ENCODE measurements at places on chromosomes 7 and 10.

DNA sequence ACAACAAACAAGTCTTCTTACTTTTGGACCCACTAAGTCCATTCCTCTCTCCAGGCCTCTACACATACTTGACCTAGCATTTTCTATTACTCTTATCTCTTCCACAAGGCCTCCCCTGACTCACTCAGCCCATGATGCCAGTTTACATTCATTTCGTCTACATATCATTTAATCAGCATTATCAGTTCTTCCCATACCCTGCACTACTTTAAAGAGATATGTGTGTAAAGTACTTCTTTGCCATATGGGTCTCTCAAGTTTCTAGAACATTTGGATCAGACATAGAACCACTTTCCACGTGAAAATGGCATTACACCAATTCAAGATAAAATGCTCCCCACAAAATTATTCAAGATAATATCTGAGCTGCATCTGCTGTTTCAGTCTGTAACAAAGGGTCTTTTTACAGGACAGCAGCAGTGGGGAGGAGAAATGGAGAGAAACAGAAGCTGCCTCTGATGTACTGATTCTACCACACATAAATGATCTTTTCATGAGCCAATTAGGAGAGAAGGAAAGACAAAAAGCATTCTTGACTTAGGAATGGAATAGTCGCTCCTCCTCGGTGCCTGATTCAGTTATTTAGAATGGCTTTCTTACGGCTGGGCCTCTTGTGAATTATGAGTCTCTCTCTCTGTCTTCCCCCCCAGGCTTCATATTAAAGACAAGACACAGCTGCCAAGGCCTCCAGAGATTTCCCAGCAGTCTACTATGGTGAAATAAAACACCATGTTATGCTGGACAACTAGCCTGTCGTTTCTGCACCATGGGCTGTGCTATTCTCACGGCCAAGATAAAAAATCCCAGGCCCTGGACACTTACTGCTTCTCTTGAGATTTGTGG lies 46.9 kb upstream of the SEPTIN7 start:
- DNase-seq: no peak

GRCh38 chr7:149787428-149788299 lies 14.3 kb upstream of the ZNF467 start:
- DNase-seq: no peak

- no peak for DNase-seq
Measured at GRCh38 chr7:142745091-142745635, 4.1 kb upstream of the PRSS1 start.

GRCh38 chr7:139321071-139321745 lies 19.9 kb upstream of the FMC1 start:
- DNase-seq: no peak

GRCh38 chr10:27530477-27530876 lies 26.4 kb downstream of the RAB18 start:
- no peak for DNase-seq

- DNase-seq: no peak
Measured at GRCh38 chr10:116690356-116691322, 51.7 kb downstream of the HSPA12A start.

DNA sequence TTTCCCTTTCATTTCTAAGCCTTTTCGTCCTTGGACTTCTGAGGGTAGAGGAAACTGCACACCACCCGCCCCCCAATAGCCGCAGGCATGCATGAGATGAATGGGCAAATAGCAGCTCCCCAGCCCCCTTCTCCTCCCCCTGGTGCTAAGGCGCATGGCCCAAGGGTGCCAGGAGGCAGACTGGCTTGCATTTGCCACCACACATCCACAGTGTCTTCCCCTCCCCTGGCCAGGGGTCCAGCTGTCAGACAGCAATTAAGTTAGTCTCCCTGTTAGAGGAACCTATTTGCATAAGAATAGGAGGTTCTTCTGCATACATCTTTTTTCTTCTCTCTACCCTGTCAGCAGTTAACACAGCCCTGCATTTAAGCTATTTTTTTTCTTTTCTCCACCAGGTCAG lies 20.2 kb downstream of the TOMM7 start:
- no peak for DNase-seq

- DNase-seq: no peak
Measured at GRCh38 chr10:108808228-108808627, 1115.1 kb downstream of the XPNPEP1 start.

- DNase-seq: no peak
Measured at GRCh38 chr7:121874298-121874697, 1.3 kb downstream of the PTPRZ1 start.

DNA sequence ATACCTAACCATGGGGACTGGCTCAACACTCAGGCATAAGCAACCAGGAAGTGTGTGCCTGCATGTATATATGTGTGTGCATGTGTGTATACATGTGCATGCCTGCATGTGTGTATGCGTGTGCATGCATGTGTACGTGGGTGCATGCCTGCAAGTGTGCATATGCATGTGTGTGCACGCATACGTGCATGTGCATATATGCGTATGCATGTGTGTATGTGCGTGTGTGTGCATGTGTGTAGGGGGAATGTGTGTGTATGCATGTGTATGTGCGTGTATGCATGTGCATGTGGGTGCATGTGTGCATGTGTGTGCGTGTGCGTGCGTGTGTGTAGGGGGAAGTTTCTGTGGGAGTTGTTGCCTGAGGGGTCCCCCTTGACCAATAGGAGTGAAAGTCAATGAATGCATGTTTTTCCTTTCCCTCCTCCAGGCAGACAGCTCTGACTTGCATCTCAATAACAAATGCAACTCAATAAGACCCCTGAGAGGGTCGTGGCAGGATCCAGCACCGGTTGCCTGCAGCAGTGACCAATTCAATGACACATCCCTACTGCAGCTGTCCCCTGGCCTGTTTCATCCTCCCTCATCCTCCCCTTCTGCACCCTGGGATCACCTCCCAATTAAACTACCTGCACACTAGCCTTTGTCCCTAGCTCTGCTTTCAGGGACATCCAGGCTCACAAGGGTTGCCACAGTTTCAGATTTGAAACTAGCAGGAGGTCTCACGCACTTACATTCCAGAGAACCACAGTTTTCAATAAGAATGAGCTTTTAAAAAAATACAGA lies 27.0 kb upstream of the FZD8 start:
- no peak for DNase-seq

DNA sequence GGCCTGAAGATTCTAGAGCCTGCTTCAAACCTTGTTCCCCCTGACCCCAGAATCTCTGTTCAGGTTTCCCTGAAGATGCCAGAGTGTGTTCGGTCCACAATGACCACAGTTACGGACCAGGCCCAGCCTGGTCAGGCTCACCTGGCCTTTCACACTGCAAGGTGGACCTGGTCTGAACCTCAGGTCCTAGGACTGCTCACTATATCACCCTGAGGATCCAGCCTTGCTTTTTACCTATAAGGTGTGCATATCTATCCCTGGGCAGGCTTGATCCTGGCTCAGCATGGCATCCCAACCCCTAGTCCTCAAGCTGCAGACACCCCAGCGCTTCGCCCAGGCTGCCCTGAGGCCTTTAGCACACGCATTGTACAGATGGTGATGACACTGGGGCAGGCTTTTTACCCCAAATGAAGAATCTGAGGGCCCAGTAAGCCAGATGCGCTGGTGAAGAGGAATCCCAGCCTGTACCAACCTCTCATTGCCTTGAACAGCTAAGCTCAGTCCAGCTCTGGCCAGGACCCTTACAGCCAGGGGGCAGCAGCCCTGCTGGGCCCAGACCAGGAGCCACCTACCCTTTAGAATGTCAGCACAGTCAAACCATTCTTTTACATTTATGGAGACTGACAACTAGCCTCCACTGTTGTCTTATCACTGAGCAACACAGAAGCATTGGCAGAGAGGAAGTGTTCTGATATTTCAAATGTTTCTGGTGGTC lies 28.0 kb downstream of the MAT1A start:
- no peak for DNase-seq

- no peak for DNase-seq
Measured at GRCh38 chr7:137975221-137975620, 26.7 kb downstream of the CREB3L2 start.

DNA sequence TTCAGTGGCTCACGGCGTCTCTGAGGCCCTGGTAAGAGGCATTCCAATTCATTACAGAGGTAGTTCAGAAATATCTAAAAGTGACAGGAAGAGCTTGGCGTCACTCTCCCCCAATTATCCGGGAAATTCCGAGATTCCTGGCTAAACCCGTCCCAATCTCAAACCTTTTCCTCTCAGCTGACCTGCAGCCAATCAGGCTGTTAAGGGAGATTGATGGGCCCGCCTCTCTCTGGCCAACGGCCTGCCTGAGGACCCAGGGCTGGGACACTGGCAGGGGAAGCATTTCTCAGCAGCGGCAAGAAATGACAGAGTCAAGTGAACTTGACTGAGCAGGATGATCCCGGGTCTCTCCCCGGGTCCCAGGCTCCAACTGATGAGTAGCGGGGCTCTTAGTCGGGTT lies 72.3 kb downstream of the EBF3 start:
- DNase-seq: no peak

- no peak for DNase-seq
Measured at GRCh38 chr7:22871661-22872060, 49.0 kb upstream of the TOMM7 start.

DNA sequence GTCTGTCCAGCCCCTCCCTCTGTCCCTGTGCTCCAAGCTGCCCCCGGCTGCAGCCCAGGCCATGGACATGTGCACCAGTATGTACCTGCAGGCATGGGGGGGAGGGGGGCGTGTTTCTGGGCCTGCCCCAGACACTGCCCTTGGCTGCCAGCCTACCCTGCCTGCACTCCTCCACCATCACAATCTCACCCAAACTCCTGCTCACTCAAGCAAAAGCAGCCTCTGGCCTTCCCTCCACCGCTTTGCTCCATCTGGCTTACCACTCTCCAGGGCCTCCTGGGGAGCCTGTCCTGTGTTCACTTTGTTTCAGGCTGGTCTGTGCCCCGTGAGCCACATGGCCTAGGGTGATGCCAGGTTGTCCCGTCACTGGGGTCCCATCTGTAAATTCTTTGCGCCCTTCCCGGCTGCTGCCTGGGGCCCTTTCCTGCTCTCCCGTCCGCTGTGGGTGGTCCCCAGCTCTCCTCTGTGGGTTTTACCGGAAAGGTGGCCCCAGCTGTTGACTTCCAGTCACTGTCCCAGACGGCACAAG lies 33.3 kb upstream of the PPIF start:
- no peak for DNase-seq

DNA sequence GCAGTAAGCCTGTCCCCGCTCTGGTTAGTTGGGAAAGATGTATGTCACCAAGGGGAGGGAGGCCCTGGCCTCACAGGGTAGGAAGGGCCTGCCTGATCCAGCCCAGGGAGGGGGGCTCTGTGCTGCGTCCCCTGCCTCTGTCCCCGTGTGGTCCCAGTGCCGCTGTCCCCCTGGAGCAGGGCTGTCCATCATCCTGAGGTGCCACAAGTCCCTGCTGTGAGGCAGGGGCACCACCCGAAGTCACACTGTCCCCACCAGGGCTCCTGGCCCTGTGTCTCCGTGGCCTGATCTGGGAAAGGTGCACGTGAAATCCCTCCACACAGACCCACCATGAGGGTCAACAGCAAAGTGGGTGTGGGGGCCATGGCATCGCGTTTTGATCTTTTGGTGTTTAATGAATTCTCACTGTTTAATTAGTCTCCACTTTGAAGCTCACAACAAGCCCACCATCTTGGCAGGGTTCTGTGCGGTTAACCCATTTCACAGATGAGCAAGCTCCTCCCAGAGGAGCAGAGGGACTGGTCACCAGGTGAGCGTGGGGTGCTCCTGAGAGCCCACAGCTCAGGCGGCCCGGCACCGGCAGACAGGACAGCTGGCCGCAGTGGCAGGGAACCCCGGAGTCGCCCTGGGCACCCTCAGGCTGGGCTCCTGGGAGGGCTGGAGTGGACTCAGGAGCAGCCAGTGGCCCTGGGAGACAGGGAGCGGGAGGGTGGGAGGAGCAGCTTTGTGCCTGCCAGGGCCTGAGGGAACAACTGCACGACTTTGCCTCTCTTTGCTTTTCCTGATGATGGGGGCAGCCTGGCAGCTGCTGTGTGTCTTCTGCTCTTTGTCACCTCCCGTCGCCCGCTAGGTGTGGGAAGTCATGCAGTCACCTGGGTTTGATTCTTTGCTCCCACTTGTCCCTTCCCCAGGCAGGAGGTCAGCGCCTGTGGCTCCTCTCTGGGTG lies 12.0 kb upstream of the CRYGN start:
- no peak for DNase-seq

DNA sequence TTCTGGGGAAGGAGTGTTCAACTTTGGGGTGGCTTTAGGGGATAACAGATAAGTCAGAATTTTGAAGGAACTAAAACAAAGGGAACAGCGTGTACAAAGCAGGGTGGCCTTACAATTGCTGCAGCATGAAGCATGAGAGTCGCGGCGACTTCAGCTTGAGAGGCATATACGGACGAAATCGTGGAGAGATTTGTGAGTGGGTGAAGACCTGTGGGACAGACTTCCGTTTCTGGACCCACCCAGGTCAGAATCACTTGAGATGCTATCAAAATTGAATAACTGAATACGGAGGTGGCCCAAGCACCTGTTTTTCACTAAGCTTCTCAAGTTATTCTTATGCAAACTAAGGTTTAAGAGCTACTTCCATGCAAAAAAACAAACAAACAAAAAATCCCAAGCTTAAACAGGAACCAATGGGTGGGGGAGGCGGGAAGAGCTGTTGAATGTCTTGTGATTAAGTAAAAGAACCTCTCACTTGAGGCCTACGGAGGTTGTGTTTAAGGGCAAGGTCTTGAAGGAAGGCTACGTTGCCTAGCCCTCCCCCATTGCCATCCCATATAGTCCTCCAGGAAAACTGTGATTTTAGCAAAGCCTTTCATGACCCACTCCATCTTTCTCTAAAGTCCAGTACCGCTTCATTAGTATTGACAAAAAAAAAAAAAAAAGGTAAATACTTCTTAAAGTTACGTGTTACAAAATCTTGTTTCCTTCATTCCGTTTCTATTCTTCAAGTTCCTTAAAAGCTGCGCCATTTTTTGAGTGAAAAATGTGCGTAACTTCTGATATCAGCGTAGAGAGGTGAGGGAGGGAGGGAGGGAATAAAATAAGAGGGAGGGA lies 1.3 kb upstream of the TRIM24 start:
- no peak for DNase-seq

- DNase-seq: no peak
Measured at GRCh38 chr10:100812978-100813377, 67.6 kb downstream of the PAX2 start.

- no peak for DNase-seq
Measured at GRCh38 chr10:132699411-132700155, 86.4 kb downstream of the NKX6-2 start.
